ENCODE measurements at places on chromosomes 5 and 9. TPM values are rescaled to one million over a fixed set of nuclear protein-coding genes. Genes with fewer than 3 reads are reported as not detected.

- DNase-seq, result no peak
Observed at GRCh38 chr9:73050065-73050816, 97.4 kb upstream of the ALDH1A1 start.

DNA sequence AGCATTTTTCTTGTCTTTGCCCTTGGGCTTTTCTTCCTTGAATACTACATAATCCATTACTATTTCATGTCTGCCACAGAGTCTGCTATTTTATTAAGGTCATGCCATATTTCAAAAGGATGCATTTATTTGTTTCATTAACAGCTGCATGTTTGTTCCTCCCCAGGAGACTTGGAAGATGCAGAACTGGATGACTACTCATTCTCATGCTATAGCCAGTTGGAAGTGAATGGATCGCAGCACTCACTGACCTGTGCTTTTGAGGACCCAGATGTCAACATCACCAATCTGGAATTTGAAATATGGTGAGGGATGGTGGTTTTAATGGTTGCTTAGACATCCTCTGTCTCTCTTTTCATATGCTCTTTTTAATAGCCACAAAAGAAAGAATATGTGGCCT, 4.0 kb downstream of the IL7R start:
- no peak for DNase-seq

The XPA gene
- total RNA-seq, result 10.8 TPM

The PCDHB6 gene
- total RNA-seq, result not detected
